ENCODE measurements at places on chromosomes 2 and 18.

DNA sequence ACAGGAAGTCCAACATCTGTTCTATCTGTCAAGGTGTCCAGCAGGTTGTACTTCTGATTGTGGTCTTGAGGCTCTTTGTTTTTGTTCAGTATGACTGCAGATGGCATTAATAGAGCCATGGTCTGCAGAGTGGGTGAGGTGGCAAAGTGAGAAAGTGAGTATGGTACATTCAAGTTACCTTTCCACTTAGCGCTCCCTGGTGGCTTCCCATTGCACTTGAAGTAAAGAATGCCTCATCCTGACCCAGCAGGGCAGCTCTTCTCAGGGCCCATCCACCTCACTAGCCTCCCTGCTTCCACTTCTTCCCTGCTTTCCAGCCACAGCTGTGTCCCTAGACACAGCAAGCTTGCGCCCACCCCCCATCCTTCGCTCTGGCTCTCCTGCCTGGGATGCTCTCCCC is 148.0 kb upstream of the ALPP start:
- no peak for DNase-seq

- no peak for DNase-seq
These were observed 22.4 kb downstream of the CRYGD start for GRCh38 chr2:208101716-208102631.

- DNase-seq, result peak; percentile 13
These were observed 27.9 kb downstream of the RIF1 start for GRCh38 chr2:151437630-151438029.

DNA sequence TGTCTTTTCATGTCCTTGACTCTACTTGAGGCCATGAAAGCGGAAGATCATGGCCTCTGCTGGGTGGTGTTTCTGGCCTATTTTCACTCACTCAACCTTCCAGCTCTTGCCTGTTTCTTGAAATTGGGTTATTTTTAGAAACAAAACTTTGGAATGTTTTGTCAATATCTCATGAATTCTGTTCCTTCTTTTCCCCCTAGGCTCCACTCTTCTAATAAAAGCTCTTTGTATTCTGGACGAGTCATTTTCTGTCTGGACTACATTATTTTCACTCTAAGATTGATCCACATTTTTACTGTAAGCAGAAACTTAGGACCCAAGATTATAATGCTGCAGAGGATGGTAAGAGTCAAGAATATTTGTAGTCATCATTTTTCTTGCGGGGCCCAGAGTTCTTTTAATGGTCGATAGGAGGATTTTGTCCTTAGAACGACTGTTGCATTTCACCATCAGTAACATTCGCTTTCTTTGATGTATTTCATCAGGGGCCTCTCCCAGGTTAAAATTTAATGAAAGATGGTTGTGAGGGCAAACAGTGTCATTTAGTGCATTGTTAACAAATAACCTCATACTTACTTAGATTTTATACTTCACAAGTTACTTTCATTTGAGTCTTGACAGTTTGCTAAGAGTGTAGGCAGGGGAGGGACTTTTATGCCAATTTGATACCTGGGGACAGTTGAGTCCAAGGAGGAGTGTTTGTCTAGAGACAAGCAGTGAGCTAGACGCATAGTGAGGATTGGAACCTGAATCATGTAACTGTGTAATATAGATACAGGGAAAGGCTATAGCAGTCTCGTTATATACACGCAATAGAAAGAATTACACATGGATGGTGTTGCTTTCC is 64.6 kb downstream of the TRPM8 start:
- no peak for DNase-seq

- no peak for DNase-seq
These were observed 84.7 kb upstream of the RAB27B start for GRCh38 chr18:54743605-54743995.

DNA sequence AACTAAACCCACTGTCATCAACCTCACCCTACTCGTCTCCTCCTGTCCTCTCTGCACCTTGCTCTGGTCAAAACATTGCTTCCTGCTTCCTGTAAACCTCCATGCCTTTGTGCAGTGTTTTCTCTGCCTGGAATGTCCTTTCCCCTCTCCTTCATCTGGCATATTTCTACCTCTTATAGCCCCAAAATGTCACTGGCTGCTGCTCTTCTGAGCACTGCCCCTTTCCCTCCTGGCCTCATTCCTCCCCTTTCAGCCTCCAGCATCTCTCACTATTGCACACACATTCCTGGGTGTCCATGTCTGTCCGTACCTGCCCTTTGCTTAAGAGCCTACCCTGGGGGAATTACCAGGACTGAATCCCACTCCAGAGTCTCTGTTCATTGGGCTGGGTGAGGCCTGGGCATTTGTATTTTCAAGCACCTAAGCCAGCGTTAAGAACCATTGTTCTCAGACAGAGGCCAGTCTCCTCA is 84.9 kb downstream of the MOGAT1 start:
- peak; percentile 70 for DNase-seq

- no peak for DNase-seq
These were observed 882.6 kb downstream of the CPS1 start for GRCh38 chr2:211439011-211439410.

GRCh38 chr2:60958361-60958760 is 59.2 kb upstream of the PEX13 start:
- no peak for DNase-seq

DNA sequence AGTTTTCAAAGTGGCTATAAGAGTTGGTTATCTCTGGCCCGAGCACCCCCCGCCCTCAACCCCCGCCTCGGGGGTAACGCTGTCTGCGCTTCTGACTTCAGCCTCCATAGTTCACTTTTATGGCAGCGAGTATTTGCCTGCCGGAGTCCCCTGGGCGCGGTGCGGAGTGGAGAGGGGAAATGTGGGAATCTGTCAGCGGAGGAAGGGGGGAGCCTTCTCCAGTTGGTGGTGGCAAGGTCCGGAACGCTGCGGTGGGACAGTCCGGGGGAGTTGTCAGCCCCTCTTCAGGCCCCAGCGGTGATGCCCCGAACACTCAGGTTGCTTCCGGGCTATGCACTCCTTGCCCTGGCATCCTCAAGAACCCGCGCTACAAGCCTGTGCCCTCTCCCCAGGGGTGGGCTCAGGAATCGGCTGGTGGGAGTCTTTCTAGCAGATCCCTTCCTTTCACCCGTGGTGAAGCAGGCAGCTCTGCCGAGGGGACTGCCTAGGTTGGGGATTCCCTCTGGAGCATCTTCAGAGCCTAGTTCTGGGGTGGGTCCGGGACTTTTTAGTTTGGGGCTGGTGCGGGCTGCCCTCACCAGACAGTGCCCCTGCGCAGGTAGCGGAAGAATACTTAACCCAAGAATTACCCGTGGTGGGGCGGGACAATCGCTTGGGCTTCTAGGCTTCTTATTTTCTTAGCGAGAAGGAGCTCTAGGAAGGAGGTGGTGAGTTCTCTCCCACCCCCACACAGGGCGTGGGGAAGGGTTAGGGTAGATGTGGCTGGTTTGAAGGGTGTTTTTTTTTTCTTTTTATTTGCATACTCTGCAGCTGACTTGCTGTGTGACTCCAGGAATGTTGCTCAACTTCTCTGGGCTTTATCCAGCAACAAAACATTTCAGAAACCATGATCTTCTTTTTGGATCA is 1.6 kb downstream of the ATOH8 start:
- DNase-seq, result no peak

- DNase-seq, result peak; percentile 86
These were observed 309.7 kb downstream of the IRS1 start for GRCh38 chr2:226489775-226490541.

GRCh38 chr2:206158563-206159345 is 490 bp downstream of the NDUFS1 start:
- no peak for DNase-seq

GRCh38 chr18:21602299-21602587 is 1.7 kb upstream of the ESCO1 start:
- DNase-seq, result no peak

DNA sequence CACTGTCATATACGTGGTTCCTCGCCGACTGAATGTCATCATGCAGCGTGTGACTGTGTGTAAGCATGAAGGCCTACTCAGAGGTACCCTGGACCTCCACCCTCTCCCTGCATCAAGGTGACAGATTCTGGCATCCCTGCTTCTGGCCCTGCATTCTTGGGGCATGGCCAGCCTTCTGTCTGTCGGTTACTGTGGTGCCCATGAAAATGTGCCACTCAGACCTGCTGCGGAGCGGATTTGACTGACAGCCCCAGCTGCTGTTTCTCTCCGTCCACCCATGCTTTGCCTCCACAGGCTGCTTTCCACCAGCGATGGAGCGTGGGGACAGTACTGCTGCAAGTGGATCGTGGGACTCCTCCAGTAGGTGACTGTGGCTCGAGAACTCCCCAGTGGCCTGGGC is 9.6 kb downstream of the TMEM177 start:
- no peak for DNase-seq

GRCh38 chr2:113173542-113174375 is at the start of gene PSD4:
PSD4 (plus strand) TSS chr2:113173971; CDS start chr2:113182457, 8,486 bp downstream.
- DNase-seq, result no peak

DNA sequence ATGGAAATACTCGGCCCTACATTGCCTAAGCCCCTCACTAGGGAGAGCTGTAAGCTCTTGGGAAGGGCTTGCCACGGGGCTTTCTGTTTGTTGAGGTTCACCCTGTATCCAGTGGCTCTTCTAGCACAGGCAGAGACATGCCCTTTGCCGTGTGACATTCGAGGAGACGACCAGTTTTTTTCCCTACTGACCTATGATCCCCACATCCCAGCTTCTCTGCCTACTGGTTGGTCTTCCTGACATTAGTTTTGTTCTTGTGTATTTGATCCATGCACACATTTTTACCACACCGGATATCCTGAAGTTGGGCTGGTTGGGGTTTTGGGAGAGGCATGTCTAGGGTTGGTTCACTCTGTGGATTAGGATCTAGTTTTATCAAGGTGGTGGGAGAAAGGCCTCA is 69.3 kb downstream of the NPAS2 start:
- no peak for DNase-seq

GRCh38 chr2:12618576-12618975 is 98.2 kb upstream of the TRIB2 start:
- DNase-seq, result no peak

DNA sequence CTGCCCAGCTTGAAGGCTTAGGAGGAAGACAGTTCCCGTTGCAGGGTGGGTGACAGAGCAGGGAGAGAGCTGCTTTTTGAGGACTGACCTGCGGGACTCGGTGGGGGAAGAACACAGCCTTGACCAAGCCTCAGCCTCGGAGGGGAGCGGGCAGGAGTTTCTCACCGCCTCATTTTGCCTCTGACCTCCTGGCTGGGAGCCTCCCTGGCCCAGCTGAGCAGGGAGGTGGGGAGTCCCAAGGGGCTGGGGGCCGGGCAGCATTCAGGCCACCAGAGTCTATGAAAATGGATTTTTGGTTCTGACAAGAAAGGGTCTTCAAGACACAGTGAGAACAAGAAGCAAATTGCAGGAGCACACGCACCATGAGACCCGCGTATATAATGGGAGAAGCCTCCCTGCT is 51.3 kb upstream of the SMAD7 start:
- DNase-seq, result no peak

GRCh38 chr18:7873316-7873715 is 306.2 kb downstream of the PTPRM start:
- no peak for DNase-seq

GRCh38 chr2:159088906-159089305 is 120.5 kb downstream of the TANC1 start:
- DNase-seq, result no peak

- DNase-seq, result no peak
These were observed 29.5 kb upstream of the LAPTM4A start for GRCh38 chr2:20080839-20081415.

DNA sequence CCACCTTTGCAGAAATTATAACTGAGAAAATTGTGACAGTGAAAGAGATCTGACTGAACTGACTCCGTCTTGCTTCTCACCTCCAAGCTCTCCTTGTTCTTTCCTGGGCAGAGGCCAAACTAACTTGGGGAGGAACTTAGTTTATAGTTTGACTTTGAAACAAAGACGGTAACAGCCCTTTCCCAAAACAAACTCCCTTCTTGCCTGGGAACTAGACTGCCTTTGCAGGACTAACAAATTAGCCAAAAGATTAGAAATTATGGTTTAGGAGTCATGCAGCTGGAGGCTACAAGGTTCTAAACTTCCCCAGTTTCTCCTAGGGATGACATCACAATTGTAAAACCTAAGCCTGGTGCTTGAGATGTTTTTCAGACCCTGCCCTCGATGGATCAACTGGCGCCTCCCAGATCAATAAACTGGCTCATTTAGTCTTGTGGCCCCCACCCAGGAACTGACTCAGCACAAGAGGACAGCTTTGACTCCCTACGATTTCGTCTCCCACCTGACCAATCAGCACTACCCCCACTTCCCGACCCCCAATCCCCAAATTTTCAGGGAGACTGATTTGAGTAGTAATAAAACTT is 137.7 kb downstream of the ALPK2 start:
- no peak for DNase-seq

DNA sequence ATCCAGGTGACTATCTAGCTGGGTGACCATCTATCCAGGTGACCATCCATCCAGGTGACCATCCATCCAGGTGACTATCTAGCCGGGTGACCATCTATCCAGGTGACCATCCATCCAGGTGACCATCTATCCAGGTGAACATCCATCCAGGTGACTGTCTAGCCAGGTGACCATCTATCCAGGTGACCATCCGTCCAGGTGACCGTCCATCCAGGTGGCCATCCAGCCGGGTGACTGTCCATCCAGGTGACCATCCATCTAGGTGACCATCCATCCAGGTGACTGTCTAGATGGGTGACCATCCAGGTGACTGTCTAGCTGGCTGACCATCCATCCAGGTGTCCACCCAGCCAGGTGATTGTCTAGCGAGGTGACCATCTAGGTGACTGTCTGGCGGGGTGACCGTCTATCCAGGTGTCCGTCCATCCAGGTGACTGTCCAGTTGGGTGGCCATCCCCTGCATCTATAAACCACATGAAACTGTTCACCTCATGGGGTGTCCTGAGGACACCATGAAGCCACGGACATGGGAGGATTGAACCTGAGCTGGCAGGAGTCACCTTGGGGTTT is 305.3 kb downstream of the NDUFA10 start:
- no peak for DNase-seq

GRCh38 chr2:146241023-146241422 is 1603.8 kb upstream of the ACVR2A start:
- DNase-seq, result no peak

- peak; percentile 97 for DNase-seq
These were observed 50.2 kb downstream of the TEX44 start for GRCh38 chr2:231642631-231643494.

- no peak for DNase-seq
These were observed 61.9 kb downstream of the MEIS1 start for GRCh38 chr2:66496670-66497420.

GRCh38 chr2:230982528-230982927 is 13.4 kb upstream of the SPATA3 start:
- no peak for DNase-seq

- no peak for DNase-seq
These were observed 21.7 kb upstream of the CDH2 start for GRCh38 chr18:28198620-28199019.

GRCh38 chr2:42980764-42981416 is 188.5 kb upstream of the HAAO start:
- no peak for DNase-seq
